ENCODE measurements at places on chromosomes 7 and 10.

DNA sequence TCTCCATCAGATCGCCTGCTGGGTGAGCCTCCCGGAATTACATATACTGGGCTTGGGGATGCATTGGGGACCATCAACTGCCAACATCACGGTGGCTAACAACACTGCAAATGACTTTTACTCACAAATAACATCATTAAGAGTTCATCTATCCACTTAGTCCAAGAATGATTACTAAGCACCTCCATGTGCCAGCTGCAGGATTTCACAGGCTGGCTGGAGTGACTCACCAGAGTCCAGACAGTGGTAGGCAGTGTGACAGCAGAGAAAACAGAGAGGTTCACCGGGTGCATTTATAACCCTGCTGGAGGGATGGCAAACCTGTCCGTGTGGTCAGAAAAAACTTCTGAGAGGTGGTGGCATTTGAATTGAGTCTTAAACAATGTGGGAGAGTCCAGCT, 3.2 kb upstream of the IGFBP3 start:
- no peak for DNase-seq

DNA sequence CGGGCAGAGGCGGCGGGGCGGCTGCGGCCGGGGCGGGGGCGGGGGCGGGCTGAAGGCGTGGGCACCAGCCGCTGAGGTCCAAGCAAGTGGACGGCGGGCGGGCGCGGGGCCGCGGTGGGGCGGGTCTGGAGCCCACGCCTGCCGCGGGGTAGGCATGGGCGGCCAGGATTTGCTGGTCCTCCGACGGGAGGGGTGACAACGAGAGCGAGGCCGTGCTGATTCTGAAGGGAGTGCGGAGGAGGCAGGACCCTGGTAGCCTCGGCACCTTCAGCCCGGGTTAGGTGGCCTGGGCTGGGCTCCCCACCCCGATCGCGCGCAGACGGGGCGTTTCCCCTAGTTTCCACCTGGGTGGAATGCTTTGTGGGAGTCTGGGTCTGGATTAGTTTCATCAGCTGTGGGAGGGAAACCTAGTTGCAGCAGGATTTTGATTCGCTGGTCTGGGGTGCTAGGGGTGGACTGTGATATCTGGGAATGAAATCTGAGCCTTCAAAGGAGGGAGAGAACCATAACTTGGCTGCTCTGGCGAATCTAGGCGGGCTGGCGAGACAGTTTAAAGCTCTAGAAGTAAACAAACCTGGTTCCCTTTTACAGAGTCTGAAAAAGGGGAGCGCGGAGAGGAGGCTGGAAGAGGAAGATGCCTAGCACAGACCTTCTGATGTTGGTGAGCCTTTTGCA, 609 bp downstream of the SGPL1 start:
- DNase-seq, result peak; percentile 26

DNA sequence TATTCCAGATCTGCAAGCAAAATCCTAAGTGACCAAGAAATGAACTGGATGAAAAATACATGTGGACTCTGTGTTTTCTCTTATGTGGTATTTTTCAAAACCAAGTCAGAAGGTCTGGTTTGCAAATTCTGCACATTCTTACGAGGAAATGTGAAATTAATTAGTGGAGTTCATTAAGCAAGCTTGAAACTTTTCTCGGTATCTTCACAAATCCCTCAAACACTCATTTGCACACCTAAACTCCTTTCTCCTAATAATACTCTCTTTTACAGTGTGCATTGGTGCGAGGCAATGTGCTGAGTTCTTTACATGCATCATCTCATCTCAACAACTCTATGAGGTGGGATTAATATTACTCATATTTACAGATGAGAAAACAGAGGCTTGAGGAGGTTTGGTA, 82.1 kb downstream of the MTERF1 start:
- DNase-seq, result no peak

GRCh38 chr7:111137296-111138192, 46.6 kb downstream of the LRRN3 start:
- no peak for DNase-seq

DNA sequence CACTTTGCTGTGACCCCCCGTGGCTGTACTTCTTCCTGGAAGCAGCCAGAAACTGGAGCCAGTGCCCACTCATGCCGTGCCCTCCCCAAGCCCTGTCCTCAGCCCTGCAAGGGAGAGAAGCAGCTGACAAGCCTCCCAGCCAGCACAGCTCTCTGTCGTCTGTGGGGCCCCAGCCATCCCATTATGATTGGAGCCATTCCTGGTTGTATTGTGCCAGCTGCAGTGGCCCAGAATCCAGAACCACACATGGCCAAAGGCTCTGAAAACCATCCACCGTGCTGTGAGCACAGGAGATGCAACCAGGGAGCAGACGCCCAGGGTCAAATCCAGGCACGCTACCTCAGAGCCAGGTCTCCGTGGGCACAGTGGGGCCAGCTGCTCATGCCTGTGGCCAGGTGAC, 18.7 kb downstream of the GRID2IP start:
- no peak for DNase-seq

DNA sequence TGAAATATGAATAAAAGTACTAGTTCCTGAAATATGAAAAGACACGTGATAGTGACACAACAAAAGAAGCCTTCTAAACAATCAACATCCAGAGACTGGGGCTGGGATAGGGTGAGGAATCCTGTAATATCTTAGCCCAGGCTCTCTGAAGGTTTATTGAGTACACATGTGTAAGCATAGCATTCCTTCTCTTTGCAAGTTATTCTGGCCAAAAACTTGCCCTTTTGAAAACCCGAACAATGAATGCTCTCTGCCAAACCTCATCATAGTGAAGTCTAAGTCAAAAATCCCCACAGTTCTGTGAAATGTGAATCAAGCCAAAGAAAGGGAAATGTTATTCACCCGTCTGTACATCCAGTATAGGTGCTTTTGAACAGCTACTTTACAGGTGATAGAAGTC, 11.6 kb downstream of the SEMA3D start:
- no peak for DNase-seq

GRCh38 chr7:90312745-90313144, 8.4 kb downstream of the FAM237B start:
- DNase-seq, result peak; percentile 10

GRCh38 chr10:30062090-30062489, 2.7 kb upstream of the JCAD start:
- DNase-seq, result no peak

DNA sequence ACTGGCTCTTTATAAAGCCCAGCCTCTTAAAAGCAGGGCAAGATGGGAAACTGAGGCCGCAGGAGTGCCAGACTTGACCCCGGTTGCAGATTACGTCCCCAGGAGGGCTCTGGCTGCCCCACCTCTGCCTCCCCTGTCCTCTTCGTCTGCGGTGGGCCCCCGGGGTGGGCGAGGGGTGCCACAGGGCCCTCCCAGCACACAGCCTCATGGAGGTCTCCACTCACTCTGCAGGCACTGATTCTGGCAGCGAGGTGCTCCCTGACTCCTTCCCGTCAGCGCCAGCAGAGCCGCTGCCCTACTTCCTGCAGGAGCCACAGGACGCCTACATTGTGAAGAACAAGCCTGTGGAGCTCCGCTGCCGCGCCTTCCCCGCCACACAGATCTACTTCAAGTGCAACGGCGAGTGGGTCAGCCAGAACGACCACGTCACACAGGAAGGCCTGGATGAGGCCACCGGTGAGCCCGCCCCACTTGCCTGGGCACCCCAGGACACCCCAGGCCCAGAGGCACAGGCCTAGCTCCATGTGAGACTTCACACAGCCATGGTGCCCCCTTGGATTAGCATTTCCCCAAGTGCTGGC, 39.4 kb upstream of the SLC29A3 start:
- no peak for DNase-seq

GRCh38 chr7:47672977-47673381, 91.1 kb upstream of the TNS3 start:
- DNase-seq, result no peak

DNA sequence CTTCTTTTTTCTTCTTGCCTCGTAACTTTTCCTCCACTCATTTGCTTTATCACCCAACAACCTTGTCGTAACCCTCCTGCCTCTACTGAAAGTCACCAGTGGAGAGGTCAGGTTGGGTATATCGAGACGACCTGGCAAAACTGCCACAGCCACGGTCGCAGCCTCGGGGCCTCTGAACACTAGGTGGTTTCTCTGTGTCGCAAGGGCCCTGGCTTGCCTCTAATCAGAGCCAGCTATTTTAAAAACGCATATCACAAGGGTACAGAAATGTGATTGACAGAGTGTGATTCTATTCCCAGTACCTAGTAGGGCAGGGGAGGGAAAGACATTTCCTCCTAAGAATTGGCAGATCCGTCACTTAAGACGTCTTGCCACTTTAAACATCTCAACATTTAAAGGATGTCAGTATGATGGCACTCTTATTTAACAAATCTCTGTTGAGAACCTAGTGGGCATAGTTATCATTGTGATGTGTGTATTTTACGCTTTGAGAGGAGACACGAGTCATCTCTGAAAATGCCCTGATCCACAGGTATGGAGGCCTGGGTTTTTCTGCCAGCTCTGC, 197.5 kb downstream of the ARHGAP21 start:
- DNase-seq, result no peak

DNA sequence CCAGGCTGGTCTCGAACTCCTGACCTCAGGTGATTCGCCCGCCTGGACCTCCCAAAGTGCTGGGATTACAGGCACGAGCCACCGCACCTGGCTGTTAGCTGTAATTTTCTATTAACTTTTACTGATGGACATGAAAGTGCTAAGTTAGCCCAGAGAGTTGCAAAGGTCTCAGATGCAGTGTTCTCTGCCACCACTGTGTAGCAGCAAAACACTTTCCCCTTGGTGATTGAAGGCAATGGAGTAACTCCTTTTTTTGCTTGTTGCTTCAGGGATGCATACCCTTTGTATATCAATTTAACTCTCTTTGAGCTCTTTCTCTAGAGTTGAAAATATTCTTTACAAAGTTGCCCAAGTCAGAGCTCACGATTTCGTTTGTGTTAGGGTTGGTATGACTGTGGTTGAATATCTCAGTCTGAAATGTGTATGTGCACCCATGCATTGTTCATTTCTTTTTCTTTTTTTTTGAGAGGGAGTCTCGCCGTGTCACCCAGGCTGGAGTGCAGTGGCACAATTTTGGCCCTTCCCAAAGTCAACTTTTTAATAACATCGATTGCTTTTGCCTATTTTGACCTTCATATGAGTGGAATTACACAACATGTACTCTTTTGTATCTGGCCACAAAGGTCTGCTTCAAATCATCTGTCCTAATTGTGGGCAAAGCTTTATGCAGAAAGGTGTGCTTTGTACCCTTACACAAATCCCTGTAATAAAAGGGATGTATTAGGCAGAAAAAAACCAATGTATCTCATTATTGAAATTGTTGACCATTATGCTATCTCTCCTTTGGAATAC, 52.6 kb downstream of the GTF2I start:
- DNase-seq, result no peak

DNA sequence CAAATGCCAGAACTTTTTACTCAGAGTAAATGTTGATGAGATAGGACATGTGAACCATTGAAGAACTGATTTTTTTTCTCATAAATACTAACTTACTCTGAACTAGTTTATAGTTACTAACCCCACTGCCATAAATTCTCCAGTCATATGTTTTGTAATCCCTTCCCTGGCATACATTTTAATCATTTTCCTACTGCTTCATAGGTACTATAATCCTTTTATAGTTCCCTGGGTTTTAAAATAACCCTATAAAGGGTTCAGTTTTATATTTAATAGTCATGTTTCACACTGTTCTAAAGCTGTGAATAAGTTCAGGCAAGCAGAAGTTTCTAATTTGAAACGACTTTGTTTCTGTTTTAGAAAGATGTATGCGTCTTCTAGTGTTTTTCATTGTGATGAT, 28.9 kb downstream of the CNNM2 start:
- no peak for DNase-seq

DNA sequence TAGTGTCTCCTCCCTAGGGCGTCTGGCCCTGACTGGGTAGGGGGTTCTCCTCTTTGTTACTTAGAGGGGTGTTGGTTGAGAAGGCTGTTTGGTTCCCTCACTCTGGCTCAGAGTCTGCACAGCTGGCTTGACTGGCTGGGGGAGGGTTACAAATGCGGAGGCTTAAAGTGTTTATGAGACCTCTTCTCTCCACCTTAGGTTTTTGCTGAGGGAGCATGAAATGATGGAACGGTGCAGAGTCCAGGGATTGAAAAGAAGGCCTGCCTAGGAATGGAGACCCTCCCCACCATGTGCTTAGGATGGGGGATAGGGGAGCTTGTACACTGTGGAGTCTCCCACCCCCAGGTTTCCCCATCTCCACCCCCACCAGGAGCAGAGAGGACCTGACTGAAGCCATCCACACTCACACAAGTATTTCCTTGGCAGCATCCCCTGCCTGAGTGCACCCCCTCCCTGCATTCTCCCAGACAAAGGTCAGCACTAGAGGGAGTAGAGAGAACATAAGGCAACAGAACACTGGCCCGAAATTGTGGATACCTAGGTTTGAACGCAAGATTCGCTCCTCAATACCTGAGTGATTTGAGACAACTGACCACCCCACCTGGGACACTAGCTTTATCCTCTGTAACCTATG, 1.7 kb upstream of the LDB1 start:
- no peak for DNase-seq

DNA sequence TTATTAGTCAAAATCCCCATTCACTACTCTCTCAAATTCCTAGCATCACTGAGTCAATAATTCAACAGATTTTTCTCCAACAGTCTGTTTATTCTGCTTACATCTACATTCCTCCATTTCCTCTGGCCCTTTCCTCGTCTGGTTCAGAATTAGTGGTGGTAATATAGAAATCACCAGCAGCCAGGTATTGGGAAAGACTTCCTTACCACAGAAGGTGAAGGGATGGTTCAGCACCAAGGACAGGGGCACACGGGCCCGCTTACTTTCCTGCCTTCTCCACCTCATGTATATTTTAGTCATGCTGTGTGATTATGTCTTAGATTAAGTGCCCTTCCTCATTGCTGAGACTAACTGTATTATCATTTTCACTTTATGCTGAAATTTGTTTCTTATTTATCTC, 70.4 kb upstream of the APBB1IP start:
- no peak for DNase-seq

DNA sequence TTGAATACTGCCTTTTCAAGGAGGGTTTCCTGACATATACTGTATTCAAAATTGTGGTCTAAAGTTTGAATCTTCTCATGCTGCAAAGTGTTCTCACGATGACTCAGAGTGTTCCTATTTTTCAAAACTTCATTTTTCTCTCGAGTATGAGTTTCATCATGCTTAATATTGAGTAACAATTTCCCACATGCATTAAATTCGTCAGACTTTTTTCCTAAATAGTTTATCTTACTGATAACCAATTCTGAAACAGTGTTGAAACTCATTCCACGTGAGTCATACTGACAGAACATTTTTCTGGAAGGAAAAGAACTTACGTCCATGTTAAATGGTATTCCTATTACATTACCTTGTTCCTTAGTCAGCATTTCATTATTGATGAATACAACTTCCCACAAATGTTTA, 44.1 kb downstream of the ZNF33B start:
- DNase-seq, result no peak
